ENCODE measurements at places on chromosomes 12 and 14.

DNA sequence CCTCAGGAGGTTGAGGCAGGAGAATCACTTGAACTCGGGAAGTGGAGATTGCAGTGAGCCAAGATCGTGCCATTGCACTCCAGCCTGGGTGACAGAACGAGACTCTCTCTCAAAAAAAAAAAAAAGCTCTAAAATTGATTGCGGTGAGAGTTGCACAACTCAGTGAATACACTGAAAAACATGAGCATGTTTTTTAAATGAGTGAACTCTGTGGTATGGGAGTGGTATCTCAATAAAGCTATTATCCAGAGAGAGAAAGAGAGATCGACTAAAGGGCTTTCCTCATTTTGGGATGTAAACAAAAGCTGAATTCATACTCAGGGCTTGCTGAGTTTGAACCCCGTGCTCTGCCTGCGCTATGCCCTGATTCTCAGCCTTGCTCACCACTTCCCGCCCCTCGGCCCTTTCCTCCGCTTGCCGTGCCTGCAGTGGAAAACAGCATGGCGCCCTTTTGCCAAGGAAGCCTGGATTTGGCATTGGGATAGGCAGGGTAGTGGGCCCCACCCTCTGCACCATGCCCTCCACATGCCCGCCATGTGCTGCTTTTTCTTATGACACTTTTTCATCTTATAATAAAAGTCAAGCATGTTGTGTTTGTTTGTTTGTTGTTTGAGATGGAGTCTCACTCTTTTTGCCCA lies 102.5 kb downstream of the LGMN start:
- H3K4me3 ChIP-seq: no peak overlapping the region
- H3K4me1 ChIP-seq: peaks cover 12% of the 10 kb centered on the region
- peak; percentile 47 for DNase-seq

- no peaks in the 10 kb centered on the region for H3K27me3 ChIP-seq
- H3K4me1 ChIP-seq: peaks cover 26% of the 10 kb centered on the region
- no peak for DNase-seq
- no peak overlapping the region for H3K27ac ChIP-seq
These were observed 22.2 kb upstream of the OVCH1 start for GRCh38 chr12:29519585-29520182.

- H3K4me3 ChIP-seq: no peak overlapping the region
- no peak for DNase-seq
- H3K4me1 ChIP-seq: no peaks in the 10 kb centered on the region
- H3K27me3 ChIP-seq: peaks cover 4% of the 10 kb centered on the region
- H3K27ac ChIP-seq: no peak overlapping the region
- no peaks in the 10 kb centered on the region for H3K36me3 ChIP-seq
These were observed 91.8 kb downstream of the PLXNC1 start for GRCh38 chr12:94240171-94240570.

DNA sequence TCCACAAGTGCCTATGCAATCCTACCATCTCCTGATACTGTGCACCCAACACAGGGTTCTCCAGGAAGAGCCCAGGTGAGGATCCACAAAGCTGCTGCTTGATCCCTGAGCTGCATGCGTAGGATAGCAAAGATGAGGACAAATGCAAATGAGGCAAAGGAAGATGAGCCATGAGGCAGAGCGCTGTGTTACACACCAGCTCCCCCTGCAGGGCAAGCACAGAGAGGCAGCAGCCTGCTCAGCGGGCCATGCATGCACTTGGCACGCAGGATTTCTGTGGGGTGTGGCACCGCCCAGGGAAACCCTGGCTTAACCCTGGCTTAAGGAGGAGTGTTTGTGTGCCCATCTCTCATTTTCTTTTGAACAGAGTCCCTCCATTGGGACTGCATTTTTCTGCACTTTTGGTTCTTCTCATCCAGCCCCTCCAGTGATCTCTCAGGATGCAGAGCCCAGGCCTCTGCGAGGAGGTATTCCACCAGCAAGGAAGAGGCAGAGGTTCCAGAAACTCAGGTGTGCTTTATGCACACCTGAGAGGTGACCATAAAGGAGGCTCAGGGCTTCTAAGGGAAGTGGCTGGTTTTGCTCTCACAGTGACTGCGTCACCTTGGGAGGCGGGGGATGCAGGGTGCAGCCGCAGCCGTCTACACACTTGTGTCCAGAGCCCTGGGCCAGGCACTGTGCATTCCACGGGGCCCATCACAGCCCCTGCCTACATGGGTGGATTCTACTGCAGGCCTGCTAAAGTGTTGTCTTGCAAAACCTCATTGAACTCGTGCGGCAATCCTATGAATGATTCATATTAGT lies 973.3 kb upstream of the TMEM132C start:
- peaks cover 7% of the 10 kb centered on the region for H3K27me3 ChIP-seq
- H3K27ac ChIP-seq: no peak overlapping the region
- no peak for DNase-seq
- no peaks in the 10 kb centered on the region for H3K36me3 ChIP-seq
- H3K4me3 ChIP-seq: no peak overlapping the region

DNA sequence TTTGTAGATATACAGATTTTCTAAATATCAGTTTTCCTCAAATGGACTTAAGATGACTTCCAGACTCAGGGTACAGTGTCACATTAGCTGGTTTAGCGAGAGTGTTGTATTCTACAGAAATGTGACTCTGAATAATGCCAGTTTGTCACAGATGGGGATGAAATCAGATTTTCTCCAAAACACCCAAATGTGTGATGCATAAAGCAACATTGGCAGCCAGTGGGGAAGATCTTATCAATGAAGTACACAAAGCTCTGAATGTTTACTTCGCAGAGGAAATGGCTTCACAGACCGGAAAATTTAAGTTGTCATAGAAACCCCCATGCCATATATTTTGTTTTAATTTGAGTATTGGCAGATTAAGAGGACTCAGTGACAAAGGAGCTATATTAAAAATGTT lies 29.9 kb downstream of the ANO4 start:
- no peak for DNase-seq
- no peaks in the 10 kb centered on the region for H3K27me3 ChIP-seq
- H3K4me3 ChIP-seq: no peak overlapping the region
- no peak overlapping the region for H3K27ac ChIP-seq
- H3K36me3 ChIP-seq: no peaks in the 10 kb centered on the region

GRCh38 chr12:65826353-65827171 lies 2.3 kb downstream of the HMGA2 start:
- H3K4me3 ChIP-seq: peak overlapping the region; percentile 96

- no peaks in the 10 kb centered on the region for H3K36me3 ChIP-seq
- no peak overlapping the region for H3K27ac ChIP-seq
- no peak for DNase-seq
- no peak overlapping the region for H3K4me3 ChIP-seq
- H3K4me1 ChIP-seq: peaks cover 6% of the 10 kb centered on the region
- no peaks in the 10 kb centered on the region for H3K27me3 ChIP-seq
These were observed 8.6 kb upstream of the ETFBKMT start for GRCh38 chr12:31650918-31651317.

- peaks cover 3% of the 10 kb centered on the region for H3K36me3 ChIP-seq
- peaks cover 4% of the 10 kb centered on the region for H3K27me3 ChIP-seq
- no peak for DNase-seq
These were observed 35.7 kb upstream of the CLMN start for GRCh38 chr14:95355422-95355821.

- no peaks in the 10 kb centered on the region for H3K27me3 ChIP-seq
- no peak for DNase-seq
These were observed 52.3 kb upstream of the TRIM9 start for GRCh38 chr14:51147183-51147582.

GRCh38 chr12:116654226-116654743 lies 83.6 kb downstream of the SPRING1 start:
- H3K4me1 ChIP-seq: peaks cover 30% of the 10 kb centered on the region
- no peak for DNase-seq
- H3K27ac ChIP-seq: no peak overlapping the region
- H3K36me3 ChIP-seq: peaks cover 2% of the 10 kb centered on the region
- no peaks in the 10 kb centered on the region for H3K27me3 ChIP-seq

DNA sequence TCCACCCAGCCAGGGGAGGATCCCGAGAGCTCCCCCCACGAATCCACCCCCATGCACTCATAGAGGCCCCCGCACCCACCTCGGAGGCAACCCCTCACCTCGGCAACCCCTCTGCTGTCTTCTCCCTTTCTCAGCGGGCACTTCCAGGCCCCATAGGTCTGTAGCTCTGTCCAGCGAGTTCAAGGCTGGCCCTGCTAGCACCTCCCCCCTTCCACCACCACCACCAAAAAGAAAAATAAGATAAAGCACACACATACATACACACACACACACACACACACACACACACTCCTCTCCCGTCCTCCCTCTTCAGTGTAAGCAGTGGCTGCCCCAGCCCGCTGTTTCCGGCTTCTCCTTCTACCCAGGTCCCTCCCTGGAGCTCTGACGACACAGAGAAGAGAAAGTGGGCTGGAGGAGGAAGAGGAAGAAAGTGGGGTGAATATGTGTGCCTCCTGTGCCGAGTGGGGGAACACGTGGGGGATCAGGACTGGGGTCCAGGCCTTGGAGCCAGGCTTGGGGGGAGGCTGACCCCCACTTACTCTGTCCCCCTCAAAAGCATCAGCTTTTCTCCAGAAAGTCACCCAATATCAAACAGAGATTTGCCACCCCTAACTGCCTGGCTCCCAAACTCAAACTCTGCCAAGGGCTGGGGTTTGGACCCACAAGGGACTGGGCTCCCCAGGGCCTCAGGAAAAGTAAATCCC lies at the start of gene STAT6:
Gene STAT6, minus strand, starts transcription at position 332 of the 704 bp plus-strand sequence. CDS start 3,084 bp downstream, outside the sequence.
- DNase-seq: no peak
- H3K36me3 ChIP-seq: peaks cover 9% of the 10 kb centered on the region
- H3K4me1 ChIP-seq: peaks cover 41% of the 10 kb centered on the region

DNA sequence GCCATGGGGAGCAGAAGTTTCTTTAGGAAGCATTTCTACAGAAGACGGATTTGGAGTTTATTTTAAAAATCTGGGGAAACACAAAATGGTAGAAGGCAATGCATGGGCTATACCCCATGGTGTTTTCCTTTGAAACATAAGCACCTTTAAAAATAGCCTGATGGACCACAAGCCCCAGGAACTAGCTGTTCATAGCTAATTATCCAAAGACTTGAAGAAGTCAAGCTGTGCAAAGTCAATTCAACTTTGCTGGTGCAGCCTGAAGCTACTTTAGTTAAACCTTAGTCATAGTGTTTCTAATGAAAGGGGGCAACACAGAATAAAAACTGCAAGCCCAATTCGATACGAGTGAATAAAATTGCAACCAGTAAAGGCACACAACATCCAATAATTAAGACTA lies 732.5 kb downstream of the GALC start:
- H3K27ac ChIP-seq: no peak overlapping the region
- no peaks in the 10 kb centered on the region for H3K27me3 ChIP-seq
- no peak overlapping the region for H3K4me3 ChIP-seq
- DNase-seq: no peak

GRCh38 chr12:52506858-52507715 lies 13.1 kb downstream of the KRT5 start:
- peaks cover 55% of the 10 kb centered on the region for H3K27me3 ChIP-seq
- no peak overlapping the region for H3K4me3 ChIP-seq
- peaks cover 2% of the 10 kb centered on the region for H3K36me3 ChIP-seq

All from chondrocyte (in vitro differentiated cells).